ENCODE measurements at places on chromosomes 3 and 15.

- DNase-seq, result no peak
These were observed 75.6 kb upstream of the CACNA2D3 start for GRCh38 chr3:54046641-54047214.

DNA sequence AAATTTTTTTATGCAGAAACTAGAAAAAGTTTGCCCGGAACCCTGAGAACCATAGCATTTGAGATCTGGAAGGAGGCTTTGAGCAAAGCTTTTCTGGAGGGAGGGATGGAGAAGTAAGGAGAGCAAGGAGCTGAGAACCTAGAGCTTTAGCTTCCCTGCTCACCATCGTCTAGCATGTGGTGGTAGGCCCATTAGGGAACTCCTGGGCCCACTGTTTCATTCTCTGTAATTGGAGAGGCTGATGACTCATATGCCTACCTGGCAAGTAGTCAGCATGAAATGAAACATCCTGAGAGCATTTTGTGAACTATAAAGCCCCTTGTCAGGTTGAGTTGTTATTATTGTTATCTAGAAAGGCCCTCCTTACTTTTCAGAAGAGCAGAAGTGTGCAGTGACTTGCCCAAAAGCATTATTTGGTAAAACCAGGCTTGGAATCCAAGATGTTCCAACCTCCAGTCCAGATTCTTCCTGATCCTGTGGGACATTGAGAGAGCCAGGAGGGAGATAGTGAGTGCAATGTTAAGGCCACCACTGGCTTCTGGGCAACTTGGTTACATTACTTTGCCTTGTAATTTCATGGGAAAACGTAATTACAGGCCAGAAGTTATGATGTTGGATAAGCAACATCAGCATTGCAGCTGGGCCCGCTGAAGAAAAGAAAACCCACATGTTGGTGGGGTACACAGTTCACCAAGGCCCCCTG is 104.5 kb upstream of the BFSP2 start:
- DNase-seq, result no peak

DNA sequence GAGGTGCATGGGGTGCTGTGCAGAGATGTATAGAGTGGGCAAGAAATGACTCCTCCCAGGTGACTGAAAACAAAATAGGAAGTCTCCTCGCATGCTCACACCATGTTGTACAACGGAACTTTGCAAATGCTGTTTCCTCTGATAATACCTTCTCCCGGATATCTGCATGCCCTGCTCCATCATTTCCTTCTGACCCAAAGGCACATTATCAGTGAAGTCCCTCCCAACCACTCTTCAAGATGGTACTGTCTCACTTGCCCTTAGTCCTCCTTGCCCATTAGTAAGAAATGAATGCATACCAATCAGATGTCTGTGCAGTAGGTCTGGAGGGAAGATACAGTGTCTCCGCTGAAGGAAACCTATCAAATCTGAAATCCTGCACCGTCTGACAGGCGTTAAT is 12.0 kb downstream of the TMED3 start:
- DNase-seq, result no peak

- DNase-seq, result no peak
These were observed 18.4 kb downstream of the GCSAM start for GRCh38 chr3:112114576-112115160.

DNA sequence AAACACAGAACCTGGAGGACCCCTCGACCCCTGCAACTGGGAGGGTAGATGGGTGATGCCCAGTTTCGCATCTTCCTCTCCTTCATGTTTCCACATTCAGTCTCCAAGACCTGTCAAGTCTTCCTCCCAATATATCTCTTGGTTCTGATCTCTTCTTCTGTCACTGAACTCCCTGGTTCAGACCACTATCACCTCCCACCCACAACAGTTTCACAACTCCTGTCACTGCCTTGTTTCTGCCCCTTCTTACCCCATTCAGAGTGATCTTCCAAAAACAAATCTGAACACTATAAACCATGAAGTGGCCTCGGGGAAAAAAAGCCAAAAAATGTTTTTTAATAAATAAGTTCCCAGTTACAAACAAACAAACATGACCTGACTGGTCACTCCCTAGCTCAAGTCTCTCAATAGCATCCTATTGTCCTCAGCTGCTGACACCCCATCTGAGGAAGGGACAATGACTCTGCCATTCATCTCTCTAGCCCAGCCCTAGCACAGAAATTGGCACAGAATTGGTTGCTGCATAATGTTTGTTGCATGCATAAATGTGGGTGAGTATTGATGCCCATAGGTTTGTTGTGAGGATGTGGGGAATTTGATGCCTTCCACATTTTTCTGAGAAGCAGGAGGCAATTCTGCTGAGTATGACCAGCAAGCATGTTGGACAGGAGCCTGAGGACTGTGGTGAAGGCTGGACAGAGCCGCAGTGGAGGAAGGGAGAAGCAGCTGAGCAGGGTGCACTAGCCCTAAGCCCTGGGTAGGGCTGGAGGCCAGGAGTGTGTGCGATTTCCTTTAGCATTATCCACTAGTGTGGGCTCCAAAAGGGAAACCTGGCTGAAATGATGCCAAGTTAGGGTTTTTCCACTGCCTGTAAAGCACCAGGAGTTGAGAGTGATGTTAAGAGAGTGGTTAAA is 12.2 kb upstream of the XYLB start:
- DNase-seq, result no peak

- DNase-seq, result no peak
These were observed 87.3 kb downstream of the CHRD start for GRCh38 chr3:184467171-184467570.

DNA sequence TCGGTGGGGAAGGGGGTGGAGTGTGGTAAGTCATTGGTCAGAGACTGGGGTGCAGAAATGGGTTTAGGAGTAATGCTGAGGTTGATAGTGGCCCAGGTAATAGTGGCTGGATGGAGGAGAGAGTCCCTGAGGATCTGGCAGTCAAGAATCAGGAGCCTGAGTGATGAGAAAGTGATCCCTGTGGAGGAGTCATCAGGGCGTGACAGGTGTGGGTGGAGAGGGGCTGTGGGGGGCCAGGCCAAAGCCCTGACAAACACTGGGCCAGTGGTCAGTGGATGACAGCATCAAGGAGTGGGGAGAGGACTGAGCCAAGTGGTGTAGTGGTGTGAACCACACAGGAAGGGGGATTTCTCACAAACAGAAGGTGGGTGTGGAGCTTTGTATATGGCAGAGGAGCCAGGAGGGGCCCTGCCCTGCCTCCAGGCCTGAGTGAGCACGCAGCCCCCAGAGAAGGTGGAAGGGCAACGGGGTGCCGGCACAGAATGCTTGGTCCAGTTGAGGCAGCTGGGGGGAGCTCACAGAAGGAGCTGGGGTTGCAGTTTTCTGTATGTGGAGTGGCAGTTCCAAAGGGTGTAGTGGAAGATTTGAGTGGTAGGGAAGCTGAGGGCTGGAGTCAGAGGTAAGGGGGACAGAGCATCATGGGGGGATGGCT is 77.1 kb downstream of the SPSB4 start:
- no peak for DNase-seq

- no peak for DNase-seq
These were observed 101.9 kb downstream of the GLDN start for GRCh38 chr15:51443282-51443914.

DNA sequence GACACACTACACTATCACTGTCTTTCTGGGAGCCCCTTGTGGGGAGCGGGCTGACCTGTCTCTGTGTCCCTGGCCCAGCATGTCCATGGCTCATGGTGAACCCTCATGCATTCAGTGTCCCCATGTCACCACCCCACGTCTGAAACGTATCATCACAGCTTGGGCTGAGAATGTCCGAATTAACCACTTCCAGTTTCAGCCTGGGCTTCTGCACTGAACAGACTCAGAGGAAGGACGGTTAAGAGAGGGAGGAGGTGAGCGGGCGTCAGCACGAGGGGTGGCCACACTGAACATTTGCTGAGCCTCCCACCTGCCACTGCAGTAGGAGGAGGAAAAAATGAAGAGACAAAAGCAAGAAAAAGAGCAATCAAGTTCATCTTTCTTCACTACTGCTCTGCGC is 30.5 kb downstream of the ATP2B2 start:
- no peak for DNase-seq

DNA sequence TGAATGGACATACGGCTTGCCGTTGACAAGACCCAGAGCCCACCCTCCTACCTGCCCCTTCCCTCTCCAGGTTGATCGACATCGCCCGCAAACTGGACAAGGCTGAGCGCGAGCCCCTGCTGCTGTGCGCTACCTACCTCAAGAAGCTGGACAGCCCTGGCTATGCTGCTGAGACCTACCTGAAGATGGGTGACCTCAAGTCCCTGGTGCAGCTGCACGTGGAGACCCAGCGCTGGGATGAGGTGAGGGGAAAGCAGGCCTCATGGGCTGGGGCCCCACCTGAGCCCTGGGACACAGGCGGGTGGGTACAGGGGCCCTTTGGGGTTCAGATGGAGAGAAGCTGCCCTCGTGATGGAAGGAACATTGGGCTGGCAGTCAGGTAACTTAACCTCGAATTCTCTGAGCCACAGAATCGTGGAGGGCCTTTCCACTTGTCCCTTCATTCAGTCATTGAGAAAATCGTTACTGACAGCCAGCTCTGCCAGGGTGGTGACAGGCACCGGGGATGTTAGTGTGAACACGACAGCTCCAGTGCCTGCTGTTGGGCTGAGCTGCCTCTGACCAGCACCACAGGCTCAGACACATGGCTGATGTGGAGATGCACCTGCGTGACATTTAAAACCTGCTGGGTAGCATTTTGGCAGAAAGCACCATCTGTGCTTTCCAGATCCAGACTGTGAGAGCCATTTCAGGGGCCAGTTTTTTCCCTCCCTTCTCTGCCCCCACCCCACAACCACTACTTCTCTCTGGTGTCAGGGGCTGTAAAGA is 25.6 kb upstream of the RHO start:
- no peak for DNase-seq

DNA sequence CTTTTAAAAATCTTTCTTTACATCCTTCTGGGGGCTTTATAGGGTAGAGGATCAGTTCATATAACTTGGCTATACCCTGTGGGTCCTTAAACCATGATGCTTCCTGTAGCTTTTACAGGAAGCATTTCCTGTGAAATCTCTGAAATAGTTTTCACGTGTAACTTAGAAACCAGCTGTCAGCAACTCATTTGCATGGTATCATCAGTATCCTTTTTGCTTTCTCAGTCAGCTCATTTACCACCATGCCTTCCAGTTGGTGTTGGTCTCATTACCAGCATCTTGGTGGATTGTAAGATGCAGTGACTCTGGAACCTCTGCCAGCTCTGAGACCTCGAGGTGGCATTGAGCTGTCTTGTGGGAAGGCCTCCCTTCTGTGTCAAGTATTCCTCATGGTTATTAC is 96.7 kb upstream of the MYZAP start:
- DNase-seq, result no peak

DNA sequence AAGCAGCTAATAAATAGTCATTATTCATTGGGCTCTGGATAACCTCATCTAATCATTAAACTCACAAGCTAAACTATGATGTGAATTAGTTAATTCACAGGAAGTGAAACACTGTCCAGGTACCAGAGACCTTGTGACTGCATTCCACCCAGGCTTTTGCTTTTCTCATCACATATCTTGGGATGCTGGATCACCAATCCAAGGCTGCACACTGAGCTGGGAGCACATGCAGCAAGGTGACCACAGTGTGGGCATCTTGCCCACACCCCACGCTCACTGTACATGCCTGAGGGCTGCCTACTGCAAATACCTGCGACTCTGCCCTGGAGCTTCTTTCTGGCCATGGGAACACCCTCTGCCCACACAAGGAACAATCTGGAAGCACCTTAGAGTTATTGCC is 40.6 kb upstream of the TNFAIP8L3 start:
- DNase-seq, result no peak

- DNase-seq, result no peak
These were observed 5.9 kb upstream of the EDEM1 start for GRCh38 chr3:5181469-5182141.

- no peak for DNase-seq
These were observed 40.3 kb upstream of the TFRC start for GRCh38 chr3:196122021-196122687.

- DNase-seq, result no peak
These were observed 1042.8 kb upstream of the NR2F2 start for GRCh38 chr15:95287720-95288103.

DNA sequence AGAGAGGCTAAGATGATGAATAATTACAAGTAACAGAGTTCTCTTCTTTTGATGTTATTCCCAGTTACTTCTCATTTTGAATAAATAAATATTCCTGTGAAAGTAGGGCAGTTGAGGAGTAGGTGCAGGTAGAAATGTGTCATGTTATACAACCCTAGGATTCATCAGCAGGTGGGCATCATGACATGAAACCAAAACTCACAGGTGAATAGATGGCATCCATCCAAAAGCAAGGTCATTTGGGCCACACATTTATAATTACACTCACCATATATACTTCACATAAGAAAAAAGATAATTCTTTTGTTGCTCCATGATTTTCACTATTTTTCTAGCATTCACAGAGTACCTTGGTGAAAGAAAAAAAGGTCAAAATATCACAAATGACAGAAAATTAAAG is 273.6 kb downstream of the ZBBX start:
- DNase-seq, result no peak

- DNase-seq, result no peak
These were observed 86.8 kb downstream of the CCK start for GRCh38 chr3:42179110-42179725.

- no peak for DNase-seq
These were observed 74.9 kb downstream of the BTLA start for GRCh38 chr3:112424394-112424793.

DNA sequence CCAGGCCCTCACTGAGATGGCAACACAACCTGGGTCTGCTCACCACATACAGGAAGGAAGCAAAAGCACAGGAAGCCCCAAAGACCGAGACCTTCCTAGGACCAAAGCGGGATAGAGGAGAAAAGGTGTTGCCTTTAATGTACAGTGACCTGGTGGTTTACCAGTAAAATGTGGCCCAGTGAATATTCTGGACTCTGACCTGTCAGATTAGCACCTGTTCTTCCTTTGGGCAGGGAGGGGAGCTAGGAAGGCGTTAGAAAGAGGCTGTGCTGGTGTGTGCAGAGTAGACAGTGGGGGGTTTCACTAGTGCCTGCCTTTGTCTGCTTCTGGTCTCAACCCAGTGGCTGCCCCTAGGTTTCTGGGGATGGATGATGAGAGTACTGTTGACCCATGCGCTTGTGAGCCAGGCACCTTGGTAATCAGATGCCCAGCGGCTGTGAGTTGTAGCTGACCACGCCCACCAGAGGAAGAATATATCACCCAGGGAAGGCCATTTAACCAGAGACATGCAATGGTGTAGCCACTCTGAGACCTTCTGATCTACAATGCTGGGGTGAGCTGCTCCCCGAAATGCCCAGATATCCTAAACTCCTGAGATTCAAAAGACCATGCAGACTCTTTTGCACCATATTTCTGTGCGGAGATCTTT is 90.1 kb upstream of the NEO1 start:
- no peak for DNase-seq

GRCh38 chr3:125356140-125357026 is 18.7 kb downstream of the ZNF148 start:
- DNase-seq, result no peak

DNA sequence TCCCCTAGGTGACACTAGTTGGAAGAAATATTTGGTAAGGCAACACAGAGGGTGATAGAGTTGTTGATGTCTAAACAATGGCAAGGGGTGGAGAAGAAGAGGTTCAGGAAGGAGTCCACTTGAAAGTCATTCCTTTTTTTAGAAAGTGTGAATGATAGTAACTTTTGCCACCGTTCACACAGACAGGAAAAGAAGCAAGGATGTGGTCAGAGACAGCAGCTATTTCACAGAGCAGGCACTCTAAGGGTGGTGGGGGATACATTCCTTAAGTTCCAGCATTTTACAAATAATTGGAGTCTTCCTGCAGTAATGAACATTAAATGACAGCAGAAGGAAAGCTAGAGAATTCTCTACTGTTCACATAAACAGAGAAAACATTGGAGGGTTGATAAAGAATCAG is 75.4 kb upstream of the ZNF385D start:
- DNase-seq, result no peak

- DNase-seq, result no peak
These were observed at the start of gene CTXND1 for GRCh38 chr15:80252121-80252518. Gene CTXND1, minus strand, starts transcription at chr15:80252213. Its CDS starts 50,264 bp downstream, at chr15:80201949.

- DNase-seq, result no peak
These were observed 69.2 kb downstream of the PLXNA1 start for GRCh38 chr3:127052121-127052561.
